Myocyte (in vitro differentiated cells): ENCODE measurements at places on chromosomes 6 and 20. TPM values are rescaled to one million over a fixed set of nuclear protein-coding genes. Genes with fewer than 3 reads are reported as not detected.
A peak's percentile ranks its signal among the peaks of the same experiment; 100 is the strongest.

GRCh38 chr6:100671740-100672139, 207.0 kb upstream of the SIM1 start:
- no peak for DNase-seq

GRCh38 chr20:46605181-46605580, 46.1 kb downstream of the SLC13A3 start:
- no peak for DNase-seq

DNA sequence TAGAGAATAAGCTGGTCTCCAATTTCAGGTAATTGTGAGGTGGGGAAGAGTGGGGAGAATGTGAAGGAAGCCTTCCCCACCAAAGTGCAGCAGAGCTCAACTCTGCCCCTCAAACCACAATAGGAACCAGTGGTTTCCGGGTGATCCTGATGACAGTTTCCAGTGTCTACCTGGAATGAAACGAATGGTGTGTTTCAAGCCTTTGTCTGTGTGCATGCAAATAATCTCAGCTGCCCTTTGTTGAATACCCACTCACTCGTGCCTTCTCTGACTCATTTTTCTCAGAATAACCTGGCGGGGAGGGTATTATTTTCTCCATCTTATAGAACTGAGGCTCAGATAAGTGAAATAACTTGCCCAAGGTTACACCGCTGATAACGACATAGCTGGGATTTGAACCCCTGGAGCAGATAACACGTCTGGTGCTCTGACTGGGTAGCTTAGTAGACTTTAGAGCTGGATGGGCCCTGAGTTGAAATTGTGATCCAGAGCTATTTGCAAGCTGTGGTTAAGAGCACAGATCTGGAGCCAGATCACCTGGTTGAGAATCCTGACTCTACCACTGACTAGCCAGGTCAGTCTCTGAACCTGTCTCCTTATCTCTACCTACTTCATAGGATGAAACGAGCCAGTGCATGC, 85.1 kb downstream of the EYA2 start:
- peak; percentile 43 for DNase-seq

DNA sequence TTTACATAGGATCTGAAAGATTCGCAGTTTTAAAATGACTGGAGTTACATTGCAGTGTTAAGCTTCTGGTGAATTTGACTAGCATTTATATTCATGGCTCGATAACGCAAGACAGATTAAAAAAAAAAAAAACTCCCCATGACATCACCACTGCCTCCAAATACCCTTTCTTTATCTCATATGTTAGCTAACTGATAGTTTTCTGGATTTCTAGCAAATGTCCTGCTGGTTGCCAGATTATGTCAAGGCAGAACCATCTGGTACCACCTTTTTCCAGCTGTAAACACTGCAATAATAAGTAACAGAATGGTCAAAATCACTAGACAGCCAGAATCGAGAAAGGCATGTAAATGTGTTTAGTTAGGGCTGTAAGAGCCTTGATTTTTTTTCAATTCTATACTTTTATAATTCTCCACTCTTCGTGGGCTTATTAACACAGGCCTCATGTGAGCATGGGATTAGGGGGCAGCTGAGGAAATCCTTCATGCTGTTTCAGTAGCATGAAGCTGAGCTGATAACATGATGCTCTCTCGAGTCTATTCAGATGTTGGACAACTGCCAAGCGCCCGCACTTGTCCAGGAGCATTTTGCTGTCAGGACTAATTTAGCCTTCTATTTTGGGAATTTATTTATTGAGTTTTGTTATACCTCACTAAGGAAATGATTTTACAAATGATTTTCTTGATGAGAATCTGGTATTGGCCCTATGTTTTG, 166.0 kb upstream of the SCGN start:
- peak; percentile 83 for DNase-seq

DNA sequence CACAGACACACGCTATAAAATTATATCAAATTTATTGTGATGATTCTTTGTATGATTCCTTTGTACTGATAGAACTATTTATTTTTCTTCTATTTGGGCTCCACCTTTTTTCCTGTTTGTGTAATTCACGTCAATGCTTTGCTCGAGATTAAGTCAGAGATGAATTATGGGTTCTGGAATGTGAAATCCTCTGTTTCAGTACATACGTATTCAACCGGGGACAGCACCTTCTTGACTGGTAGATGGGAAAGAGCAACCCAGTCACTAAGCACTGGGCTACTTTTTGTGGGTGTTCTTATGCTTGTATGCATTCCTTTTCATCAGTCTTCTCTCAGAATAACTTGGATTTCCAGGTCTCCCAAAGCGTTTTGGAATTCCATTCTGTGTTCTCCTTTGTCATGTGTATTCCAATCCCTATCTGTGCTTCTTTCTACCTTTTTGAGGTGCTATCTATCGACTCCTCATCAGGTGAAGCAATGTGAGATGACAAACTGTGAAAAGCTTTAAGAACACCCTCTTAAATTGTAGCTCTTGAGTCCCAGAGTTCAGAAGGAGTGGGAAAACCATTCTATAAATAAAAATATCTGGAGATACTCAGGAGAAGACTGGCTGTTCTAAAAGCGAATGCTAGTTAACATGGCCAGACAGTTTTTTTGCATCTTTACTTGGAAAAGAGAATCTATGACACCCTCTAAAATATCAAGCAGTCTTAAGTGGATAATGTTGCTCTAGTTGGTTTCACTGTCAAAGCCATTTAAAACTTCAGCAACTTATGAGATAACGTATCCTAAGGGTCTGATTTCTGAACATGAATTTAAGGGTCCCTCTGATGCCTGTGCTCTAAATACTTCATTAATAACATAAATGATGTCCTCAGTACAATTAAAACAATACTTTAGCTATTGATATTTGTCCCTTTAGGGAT, 197.7 kb upstream of the PREP start:
- no peak for DNase-seq

- no peak for DNase-seq
Measured at GRCh38 chr20:29878777-29879442, 1378.6 kb upstream of the DEFB115 start.

- DNase-seq, result peak; percentile 63
Measured at GRCh38 chr6:4805553-4806336, 29.5 kb downstream of the CDYL start.

DNA sequence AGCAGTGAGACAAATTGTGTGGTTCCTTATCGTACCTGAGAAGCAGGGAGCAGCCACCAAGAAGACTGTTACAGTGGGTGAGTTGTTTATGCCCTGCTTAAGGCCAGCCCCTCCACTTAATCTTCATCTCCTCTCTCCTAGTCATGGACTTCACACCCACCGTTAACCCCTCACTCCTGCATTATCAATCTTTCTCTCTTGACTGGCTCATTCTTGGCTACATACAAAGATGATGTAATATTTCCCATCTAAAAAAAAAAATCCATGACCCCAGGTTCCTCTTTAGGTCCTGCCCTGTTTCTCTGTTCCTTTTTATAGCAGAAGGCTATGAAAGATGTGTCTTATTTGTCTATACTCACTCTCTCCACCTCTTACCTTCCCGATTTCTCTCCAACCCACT, 72.4 kb downstream of the SHLD1 start:
- DNase-seq, result no peak

GRCh38 chr6:92289831-92290230, 1129.5 kb downstream of the EPHA7 start:
- DNase-seq, result no peak

- no peak for DNase-seq
Measured at GRCh38 chr6:84156306-84156705, 71.1 kb downstream of the CEP162 start.

GRCh38 chr6:128202169-128202765, 301.4 kb upstream of the THEMIS start:
- no peak for DNase-seq

GRCh38 chr6:30136570-30137286, 788 bp downstream of the TRIM40 start:
- DNase-seq, result no peak

DNA sequence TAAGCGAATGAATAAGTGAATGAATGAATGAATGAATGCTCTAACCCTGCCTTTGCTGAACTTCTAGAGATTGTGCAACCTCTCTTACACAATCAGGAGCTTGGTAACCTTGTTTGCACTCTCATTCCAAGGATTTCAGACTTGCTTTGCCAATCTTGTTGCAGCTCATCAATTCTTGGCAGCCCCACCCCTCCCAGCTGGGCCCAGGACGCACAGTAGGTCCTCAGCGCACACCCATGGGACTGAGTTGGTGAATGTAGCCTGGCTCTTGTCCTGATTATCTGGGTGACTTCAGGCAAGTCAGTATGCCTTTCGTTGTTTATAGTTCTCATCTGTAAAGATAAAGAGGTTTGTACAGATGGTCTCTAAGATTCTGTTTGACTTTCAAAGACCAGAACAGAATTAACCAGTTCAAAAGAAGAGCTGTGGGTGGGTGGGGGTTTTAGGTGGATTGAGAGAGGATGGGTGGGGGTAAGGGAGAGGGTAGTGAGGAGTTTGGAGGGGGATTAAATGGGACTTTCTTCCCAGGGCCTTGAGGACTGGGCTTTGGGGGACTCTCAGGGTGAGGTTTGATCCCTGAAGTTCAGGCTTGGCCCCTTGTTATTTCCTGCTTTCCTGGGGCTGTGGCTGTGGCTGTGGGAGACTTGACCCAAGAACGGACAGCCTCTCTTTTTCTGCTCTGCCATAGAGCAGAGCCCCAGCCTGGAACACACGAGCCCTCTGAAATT, 33.2 kb downstream of the VEGFA start:
- no peak for DNase-seq

The GNRH2 gene
- total RNA-seq, result not detected in 2 replicates

The BCAS1 gene
- total RNA-seq, result 5.0 and 6.3 TPM in 2 replicates

The TPBG gene
- total RNA-seq, result 4.4 and 7.7 TPM in 2 replicates

The SIRPB2 gene
- total RNA-seq, result not detected in 2 replicates

The TMEM244 gene
- 0.83 TPM in 1 of 2 replicates, not detected in the other for total RNA-seq

The XKR7 gene
- total RNA-seq, result not detected in 2 replicates

The BPIFB2 gene
- not detected in 2 replicates for total RNA-seq

The KHDC1 gene
- total RNA-seq, result 1.5 and 2.8 TPM in 2 replicates

The GATA5 gene
- not detected in 2 replicates for total RNA-seq
